Left renal cortex interstitium (tissue), 4 donors: ENCODE measurements at places on chromosomes 11 and 22. TPM values are rescaled to one million over a fixed set of nuclear protein-coding genes. Genes with fewer than 3 reads are reported as not detected.

DNA sequence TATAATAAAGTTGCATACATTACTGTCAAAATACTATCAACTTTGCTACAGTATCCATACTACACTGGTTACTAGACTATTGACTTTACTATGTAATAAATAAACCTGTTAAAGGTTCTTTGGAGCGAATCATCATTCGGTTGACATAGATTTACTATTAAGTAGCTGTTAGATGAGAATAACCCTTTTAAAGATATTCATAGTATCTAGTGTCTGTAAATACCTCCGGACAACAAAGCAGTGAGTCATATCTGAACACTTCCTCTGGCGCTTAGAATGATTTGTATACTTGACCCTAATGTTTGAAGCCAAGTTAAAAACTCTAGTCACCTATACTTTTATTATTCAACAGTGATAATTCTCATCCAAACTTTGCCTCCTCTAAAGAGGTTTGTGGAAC lies 84.7 kb downstream of the MSANTD4 start:
- no peak for DNase-seq

DNA sequence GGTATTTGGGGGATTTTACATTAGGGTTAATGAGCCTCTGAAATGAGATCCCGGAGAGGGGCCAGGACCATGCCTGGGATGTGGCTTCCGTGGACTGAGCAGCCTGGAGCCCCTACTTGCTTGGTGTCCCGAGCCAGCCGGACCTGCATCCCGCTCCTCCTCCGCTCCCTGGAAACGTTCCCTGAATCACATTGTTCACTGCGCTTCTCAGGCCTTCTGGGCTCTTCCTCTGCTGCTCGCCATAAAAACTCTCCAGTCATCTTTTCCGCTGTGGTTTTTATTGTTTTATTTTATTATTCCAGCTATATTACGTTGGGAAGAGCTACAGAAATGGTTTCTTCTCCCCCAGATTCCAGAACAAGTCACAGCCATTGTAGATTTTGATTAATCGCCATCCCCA lies 13.3 kb upstream of the KCNQ1OT1 start:
- no peak for DNase-seq

- no peak for DNase-seq
Measured at GRCh38 chr11:59088162-59088561, 2.1 kb downstream of the GLYATL1B start.

- no peak for DNase-seq
Measured at GRCh38 chr11:691710-692590, 3.1 kb downstream of the DEAF1 start.

CCDC87 gene
- polyA plus RNA-seq: 0.37 TPM
